Pancreas (tissue), 10 donors: ENCODE measurements at places on chromosomes 11 and 22.

GRCh38 chr11:94671553-94672366, 96.4 kb upstream of the AMOTL1 start:
- no peak for DNase-seq

DNA sequence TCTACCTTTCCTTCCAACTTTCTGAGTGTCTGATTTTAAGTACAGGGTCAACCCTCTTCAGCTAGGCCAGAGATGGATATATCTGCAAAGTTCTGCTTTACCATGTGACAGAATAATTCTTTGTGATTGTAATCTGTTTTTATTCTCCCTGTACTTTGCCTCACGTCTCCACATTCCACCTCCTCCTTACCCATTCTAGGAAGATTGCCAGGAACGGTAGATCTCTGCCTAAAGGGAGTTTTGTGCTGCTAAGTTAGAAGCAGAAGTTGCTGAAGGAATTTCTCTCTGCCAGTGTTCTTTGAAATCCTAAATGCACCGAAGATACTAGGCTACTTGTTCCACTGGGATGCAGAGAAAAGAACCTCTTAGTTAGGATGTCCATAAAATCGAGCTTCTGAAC, 20.7 kb upstream of the FAM181B start:
- DNase-seq: no peak

DNA sequence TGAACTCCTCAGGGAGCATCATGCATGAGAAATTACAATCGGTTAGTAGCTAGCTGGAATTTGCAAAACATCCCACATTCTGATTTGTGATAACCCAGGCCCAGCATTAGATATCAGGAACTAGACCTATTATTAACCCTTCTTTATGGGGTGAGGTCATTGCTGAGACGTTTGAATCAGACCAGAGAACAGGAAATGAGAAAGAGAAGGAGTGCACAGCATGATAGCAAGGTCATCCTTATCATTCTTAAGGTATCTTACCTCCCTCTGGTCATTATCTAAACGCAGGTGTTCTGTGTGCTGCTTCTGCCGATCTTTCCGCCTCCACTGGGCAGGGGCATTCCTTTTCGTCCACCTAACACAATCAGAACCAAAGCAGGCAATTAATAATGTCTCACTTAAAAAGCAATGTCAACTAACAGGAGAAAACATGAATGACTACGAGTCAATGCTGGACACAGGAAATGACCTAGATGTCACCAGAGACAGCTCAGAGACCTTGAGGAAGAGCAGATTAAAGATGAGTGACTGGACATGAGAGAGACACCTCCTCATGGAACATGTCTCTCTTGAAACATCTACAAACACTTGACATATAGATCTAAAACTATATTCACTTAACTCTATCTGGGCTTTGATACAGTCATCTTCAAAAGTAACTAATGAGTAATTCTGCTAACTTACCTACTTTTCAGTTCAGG, 78.3 kb upstream of the SCUBE2 start:
- DNase-seq: no peak

- DNase-seq: no peak
Observed at GRCh38 chr11:116960930-116961329, 123.5 kb upstream of the APOA1 start.

- no peak for DNase-seq
Observed at GRCh38 chr11:100940111-100940510, 189.5 kb downstream of the PGR start.

DNA sequence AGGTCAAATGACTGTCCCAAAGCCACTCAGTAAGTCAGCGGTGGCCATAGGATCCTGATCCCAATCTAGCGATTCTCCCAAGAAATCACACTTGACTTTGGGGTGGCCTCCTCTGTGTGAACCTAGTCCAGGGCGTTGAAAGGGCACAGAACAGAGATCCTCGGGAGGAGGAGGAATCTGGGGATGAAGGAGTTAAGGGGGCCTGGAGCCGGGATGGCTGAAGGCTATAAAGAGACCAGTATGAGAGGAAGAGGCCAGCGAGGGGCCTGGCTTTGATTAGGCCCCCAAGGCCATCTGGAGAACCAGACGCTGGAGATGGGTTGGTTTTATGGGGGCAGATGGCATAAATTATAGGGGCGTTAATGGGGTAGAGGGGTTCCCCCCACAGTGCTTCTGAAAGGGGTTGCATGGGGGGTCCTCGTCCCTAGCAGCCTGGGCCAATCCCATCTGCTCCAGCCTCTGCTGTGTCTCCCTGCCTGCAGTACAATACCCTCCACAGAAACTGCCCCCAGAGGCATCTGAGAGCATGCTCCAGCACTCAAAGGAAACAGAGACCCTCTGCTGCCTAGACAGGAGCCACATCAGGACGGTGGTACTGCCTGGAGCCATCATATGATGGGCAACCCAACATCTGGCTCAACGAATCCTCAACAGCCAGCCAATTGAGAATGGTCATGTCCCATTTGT, 35.2 kb upstream of the TRIM29 start:
- DNase-seq: no peak

- DNase-seq: no peak
Observed at GRCh38 chr22:33325232-33326004, 267.2 kb upstream of the SYN3 start.

DNA sequence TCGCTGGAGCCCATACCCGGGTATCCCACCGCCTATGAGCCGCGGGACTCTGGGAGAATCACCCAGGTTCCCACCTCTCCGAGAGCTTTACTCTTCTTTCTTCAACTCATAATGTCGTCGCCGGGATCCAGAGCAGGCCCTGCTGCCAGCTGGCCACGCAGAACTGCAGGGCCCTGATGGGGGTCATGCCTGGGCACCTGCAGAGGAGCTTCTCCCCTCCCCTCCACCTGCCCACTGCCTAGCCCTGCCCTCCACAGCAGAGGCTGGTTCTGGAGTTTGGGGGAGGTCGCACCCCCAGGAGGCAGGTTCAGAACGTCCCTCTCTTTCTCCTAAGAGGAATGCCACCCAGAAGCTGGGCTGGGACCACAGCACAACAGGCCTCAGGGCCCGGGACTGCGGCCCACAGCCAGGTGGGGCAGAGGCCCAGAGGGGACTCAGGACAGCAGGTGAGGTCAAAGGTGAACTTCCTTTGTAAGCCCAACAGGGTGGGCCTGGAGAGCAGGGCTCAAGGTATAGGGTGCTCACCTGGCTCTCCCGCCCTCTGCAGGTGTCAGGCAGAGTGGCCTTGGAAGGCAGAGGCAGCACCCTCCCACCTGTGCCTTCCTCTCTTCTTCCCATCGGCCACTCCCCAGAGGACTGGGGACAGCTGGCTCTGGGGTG, 1.9 kb downstream of the SLC25A45 start:
- DNase-seq: peak; percentile 83

DNA sequence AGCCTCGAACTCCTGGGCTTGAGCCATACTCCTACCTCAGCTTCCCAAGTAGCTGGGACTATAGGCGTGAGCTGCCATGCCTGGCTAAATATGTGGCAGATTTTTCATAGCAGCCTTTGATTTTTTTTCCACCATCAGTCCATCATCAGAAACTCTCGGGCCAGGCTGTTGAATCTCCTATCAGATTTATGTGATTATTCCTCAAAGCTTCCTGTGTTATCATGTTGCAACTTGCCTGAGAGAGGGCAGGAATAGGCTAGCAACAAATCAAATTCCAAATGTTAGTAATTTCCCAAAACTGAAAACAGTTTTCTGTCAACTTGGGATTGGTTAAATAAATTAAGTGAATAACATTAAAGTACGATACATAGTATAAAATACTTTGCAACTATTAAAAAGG, 3.4 kb downstream of the LRRC51 start:
- DNase-seq: no peak

GRCh38 chr11:111097191-111097590, 148.3 kb upstream of the POU2AF2 start:
- peak; percentile 9 for DNase-seq

- DNase-seq: no peak
Observed at GRCh38 chr11:27353593-27354358, 9.2 kb downstream of the CCDC34 start.

- no peak for DNase-seq
Observed at GRCh38 chr11:48114740-48115139, 101.9 kb upstream of the OR4B1 start.

DNA sequence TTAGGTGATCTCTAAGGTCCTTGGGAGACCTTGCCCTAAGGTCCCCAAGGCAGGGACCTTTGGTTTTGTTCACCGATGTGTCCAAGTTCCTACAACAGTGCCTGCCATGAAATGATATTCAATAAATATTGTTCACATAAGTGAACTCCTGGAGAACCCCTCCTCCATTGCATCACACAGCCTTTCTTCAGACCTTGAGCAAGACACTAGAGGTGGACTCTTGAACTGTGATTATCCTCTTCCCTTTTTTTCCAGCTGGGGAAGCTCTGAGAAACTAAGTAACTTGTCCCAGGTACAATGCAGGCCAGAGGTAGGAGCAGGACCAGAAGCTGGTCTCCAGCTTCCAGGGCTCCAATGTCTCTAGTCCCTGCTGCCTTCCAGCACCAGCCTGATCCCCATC, 76.6 kb upstream of the LMO1 start:
- DNase-seq: no peak

- no peak for DNase-seq
Observed at GRCh38 chr11:109362059-109362458, 59.9 kb upstream of the C11orf87 start.
